Liver (tissue), 10 donors: ENCODE measurements at places on chromosomes 2 and 18. TPM values are rescaled to one million over a fixed set of nuclear protein-coding genes. Genes with fewer than 3 reads are reported as not detected.

- no peak for DNase-seq
Measured at GRCh38 chr18:58541146-58541788, 87.6 kb downstream of the ALPK2 start.

GRCh38 chr2:63049970-63050333 is 678 bp upstream of the OTX1 start:
- DNase-seq = no peak

GRCh38 chr2:206480161-206480560 is 36.8 kb downstream of the ADAM23 start:
- DNase-seq = no peak

DNA sequence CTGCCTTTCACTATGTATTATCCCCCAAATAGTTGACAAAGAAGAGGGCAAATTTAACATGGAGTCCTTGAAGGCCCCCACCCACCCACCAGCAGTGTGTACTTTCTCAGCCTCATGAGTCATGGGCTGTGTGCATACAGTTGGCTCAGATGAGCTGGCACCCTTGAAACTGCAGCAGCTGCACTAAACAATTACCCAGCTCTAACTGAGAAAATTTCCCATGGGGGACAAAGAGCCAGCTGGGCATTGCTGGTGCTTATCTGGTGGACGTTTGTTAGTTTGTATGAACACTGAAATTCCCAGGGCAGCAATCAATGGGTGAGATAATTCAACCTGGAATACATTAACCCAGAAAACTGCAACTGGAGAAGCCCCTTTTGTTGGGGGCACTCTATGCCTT is 131.7 kb downstream of the GCA start:
- no peak for DNase-seq

- peak; percentile 13 for DNase-seq
Measured at GRCh38 chr2:2933426-2933825, 444.2 kb downstream of the EIPR1 start.

The SCN2A gene
- polyA plus RNA-seq = 0.01 TPM

The FECH gene
- polyA plus RNA-seq = 13.8 TPM

The REG3G gene
- polyA plus RNA-seq = not detected

The IL36RN gene
- polyA plus RNA-seq = not detected

DNA sequence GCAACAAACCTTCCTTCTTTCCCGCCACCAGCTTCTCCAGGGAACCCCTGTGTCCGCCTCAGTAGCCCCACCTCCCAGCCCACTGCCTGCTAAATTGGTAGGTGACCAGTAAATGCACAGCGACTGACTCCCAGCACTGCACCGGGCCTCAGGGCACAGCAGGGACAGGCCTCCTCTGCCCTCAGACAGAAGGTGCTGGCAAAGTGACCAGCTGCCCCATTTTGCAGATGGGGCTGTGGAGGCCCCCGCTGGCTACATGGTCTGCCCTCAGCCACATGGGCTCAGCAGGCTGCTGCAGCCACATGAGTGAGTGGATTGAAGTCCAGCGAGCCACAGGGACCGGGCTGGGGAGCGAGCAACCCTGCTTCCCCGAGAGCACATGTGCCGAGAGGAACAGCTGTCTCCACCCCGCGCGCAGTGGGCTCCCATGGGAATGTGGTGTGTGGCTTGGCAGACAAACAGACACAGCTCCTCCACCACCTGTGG is 7.8 kb upstream of the NPPC start:
- no peak for DNase-seq

- DNase-seq = no peak
Measured at GRCh38 chr2:197759013-197759412, 26.1 kb downstream of the BOLL start.

- DNase-seq = no peak
Measured at GRCh38 chr18:65988972-65989371, 238.2 kb downstream of the CDH7 start.

DNA sequence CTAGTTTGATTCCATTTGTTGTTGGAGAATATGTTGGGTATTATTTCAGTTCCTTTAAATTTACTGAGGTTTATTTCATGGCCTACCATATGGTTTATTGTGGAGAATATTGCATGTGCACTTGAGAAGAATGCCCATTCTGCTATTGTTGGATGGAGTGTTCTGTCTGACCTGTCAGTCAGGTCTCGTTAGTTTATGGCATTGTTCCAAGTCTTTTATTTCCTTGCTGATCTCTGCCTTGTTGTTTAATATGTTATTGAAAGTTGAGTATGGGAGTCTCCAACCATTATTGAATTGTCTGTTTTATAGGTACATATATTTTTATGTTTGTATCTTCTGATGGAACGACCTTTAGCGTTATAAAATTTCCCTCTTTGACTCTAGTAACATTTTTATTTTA is 86.3 kb downstream of the PTPN4 start:
- DNase-seq = no peak

DNA sequence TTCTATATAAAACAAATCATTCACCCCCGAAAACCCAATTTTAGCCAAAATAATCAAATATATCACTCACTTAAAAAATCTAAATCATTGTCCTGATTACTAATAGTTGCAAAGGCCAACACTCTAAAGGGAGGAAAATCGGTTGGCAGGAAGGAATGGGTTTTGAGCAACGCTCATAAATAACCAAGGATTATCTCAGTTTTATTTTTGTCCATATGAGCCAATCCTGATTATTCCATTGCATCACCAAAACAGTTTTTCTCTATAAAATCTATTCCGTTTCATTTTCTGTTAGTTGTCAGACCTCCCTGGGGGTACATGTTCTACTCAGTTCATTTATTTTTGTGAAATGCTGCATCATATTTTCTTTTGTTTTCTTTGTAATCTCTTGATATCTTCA is 174.1 kb downstream of the LRATD1 start:
- DNase-seq = no peak

- DNase-seq = no peak
Measured at GRCh38 chr18:35920623-35921022, 51.9 kb upstream of the RMP24 start.

GRCh38 chr2:51807229-51807628 is 775.3 kb upstream of the NRXN1 start:
- no peak for DNase-seq

GRCh38 chr2:4151521-4151920 is 448.1 kb downstream of the DCDC2C start:
- no peak for DNase-seq

- no peak for DNase-seq
Measured at GRCh38 chr2:165924946-165925345, 28.6 kb downstream of the TTC21B start.

- no peak for DNase-seq
Measured at GRCh38 chr2:181077128-181077709, 96.8 kb downstream of the UBE2E3 start.

- DNase-seq = no peak
Measured at GRCh38 chr2:135815269-135815668, 21.7 kb downstream of the LCT start.

The PLCD4 gene
- polyA plus RNA-seq = 0.51 TPM

The OXER1 gene
- 7.5 TPM for polyA plus RNA-seq

GRCh38 chr2:29225814-29226213 is 110.6 kb downstream of the CLIP4 start:
- no peak for DNase-seq

GRCh38 chr2:20067992-20068584 is 16.7 kb upstream of the LAPTM4A start:
- no peak for DNase-seq

GRCh38 chr2:69055688-69056470 is 42.9 kb downstream of the ANTXR1 start:
- no peak for DNase-seq

- DNase-seq = no peak
Measured at GRCh38 chr2:112182581-112183034, 44.4 kb downstream of the FBLN7 start.

The RTKN gene
- 91.7 TPM for polyA plus RNA-seq

- no peak for DNase-seq
Measured at GRCh38 chr18:37471637-37472036, 94.0 kb downstream of the CELF4 start.

DNA sequence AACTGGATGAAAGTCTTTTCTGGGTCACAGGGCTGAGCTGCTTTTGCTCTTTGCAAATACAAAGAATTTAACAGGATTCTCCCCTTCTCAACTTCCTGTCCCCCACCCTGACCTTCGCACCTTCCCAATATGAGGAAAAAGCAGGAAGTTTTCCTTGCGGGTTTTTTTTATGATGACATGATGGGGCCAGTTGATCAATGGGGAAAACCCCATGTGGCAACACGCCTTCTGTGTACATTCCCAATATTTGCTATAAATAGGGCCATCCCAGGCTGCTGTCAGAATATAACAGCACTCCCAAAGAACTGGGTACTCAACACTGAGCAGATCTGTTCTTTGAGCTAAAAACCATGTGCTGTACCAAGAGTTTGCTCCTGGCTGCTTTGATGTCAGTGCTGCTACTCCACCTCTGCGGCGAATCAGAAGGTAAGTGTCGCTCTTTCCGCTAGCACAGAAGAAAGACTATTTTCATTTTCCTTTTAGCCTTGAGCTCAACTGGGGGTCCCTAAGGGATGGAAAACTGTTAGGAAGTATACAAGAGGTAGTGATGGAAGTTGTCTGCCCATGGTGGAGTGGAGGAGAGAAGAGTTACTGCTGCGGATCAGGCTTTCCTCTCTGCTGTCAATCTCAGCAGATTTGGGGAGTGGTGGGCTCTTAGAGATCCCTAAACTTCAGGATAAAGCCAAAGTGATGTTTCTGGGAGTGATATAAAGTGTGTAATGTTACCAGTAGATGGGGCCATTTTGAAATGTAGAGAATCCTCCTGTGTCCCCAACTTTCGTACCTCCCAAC is at the start of gene CCL20:
Gene CCL20, plus strand, starts transcription at position 281 of the 792 bp plus-strand sequence. Its CDS starts 70 bp downstream, at position 351.
- no peak for DNase-seq

The SH3RF3 gene
- polyA plus RNA-seq = 0.11 TPM

- DNase-seq = no peak
Measured at GRCh38 chr2:135600915-135601314, 69.6 kb downstream of the R3HDM1 start.

The LDLRAD4 gene
- 4.8 TPM for polyA plus RNA-seq

- no peak for DNase-seq
Measured at GRCh38 chr2:117771969-117772630, 42.4 kb upstream of the DDX18 start.

DNA sequence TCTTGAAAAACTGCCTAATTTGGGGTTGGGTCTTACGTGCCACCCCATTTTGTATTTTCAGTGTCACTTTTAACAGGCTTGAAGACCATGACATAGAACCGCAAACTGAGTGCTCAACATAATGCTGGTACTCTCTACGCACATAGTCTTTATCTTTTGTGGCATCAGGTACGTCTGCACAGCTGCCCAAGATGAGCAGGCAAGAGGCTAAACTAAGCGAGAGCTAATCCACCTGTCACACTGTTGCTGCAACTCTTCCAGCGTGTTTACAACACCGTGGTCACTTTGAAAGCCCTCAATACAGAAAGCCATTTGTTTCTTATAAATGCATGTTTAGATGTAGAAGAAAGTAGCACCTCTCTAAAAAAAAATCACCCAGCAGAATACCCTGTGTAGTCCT is 270.0 kb upstream of the TCF4 start:
- DNase-seq = no peak

DNA sequence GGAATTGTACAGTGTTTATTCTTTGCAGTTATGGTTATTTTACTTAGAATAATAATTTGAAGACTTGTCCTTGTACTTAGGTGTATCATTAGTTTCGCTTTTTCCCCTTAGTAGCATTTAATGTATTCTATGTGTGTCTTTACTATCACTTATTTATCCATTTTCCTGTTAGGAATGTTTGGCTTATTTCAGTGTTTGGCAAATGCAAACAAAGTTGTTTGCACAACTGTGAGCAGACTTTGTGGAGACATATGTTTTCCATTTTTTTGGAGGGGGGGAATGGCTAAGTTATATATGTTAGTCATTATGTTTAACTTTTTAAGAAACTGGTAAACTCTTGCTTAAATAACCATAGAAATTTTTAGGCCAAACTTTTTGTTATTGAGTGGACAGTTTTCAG is 447.7 kb downstream of the SOX11 start:
- no peak for DNase-seq

The UGT1A3 gene
- polyA plus RNA-seq = 61.6 TPM
